Activated naive CD4-positive, alpha-beta T cell (primary cell): ENCODE measurements at places on chromosomes 13 and 19.

DNA sequence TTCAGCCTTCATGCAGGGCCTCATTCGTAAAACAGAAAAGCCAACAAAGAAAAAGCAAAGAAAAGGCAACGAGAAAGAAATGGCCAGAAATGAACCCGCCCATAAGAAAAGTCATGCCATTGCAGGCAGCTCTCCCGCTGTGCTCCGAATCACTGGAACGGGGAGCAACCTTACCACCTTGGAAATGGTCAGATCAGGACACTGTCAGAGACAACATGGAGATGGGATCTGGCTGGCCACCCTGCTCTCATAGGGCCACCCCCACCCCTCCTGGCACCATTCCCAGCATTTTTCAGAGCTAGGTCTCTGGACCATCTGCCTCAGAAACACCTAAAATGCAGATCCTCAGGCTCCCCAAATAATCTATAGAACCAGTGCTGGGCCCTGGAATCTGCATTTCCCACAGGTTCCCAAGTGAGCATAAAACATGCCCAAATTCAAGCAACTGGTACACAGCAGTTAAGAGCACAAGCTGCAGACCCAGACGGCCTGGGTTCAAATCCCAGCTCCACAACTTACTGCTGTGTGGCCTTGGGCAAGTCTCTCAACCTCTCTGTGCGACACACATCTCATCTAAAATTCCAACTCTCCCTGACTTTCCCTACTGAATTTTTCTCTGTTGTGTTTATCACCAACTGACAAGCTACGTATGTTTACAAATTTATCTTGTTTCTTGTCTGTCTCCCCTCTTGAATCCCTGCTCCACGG is 151.6 kb downstream of the IER2 start:
- DNase-seq = no peak

DNA sequence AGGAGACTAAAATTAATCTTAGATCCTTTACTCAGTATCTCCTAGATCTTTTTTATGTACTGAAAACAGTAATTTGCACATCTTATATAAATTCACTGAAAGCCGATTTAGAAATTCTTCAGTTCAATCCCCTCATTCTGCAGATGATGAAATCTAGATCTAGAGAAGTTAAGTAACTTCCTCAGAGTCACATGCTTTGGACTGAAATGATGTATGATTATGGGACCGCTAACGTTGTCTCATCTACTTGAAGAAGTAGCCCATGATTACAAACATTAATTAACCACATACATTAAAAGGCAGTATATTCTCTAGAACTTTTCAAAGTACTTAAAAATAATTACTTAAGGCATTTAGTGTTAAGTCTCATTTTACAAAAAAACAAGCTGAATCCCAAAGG is 37.8 kb downstream of the ELF1 start:
- DNase-seq = no peak

DNA sequence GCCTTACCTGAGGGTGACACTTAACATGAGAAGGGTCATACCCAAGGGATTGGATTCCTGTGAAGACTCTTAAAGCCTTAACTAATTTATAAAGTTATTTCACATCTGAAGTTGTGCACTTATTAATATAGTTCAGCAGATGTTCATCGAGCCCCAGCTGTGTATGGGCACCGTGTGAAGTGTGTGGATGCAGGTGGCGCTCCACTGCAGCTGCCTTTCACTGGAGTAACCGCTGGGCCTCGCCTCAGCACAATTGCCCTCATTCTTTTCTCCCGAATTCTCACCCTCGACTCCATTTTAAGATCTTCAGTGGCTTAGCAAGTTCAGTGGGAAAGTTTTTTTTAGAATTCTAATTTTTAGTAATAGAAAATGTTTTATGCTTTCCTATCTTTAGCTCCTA is 66.2 kb downstream of the DPY19L3 start:
- no peak for DNase-seq

- no peak for DNase-seq
These were observed 1.3 kb downstream of the TDRD12 start for GRCh38 chr19:32720936-32721250.

GRCh38 chr19:7704280-7705060 is 2.5 kb upstream of the FCER2 start:
- DNase-seq = no peak

DNA sequence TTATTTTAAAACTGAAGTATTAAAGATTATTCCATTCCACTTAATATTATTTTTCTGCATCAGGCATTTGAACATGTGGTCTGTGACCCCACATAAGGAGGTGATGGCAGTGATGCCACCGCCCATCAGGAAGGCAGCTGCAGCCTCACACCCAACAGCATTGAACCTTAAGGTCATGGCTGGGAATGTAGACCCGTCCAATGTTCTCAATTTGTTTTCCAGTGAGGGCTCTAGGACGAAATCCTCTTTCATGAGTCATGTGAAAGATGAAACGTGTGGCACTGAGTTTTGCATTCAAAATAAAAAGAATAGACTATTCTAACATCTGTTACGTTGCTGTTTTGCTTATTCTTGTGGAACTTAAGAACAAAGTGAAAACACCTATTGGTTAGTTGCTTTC is 74.5 kb upstream of the ANKRD10 start:
- no peak for DNase-seq

DNA sequence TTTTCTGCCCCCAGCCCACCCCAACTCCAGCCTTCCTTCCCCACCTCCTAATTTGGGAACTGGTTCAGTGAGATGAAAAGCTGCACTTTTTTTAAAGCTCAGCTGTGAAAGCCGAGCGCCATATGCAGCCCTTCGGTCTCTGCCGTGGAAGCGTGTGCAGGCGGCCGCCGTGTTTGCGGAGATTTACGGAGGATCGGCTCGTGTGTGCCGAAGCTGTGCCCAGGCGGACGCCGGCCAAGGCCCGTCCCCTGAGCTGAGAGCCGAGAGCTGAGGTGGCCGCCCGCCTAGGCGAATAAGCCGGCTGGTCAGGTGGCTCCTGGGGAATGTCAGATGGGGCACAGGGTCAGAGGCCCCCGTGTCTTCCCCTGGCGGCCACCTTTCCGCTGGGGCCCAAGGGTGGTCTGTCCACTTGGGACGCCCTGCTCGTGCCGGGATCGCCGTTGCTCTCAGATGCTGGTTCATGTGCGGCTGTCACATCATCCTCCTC is 78.7 kb downstream of the ZNF536 start:
- DNase-seq = no peak

GRCh38 chr13:109655611-109656010 is 130.8 kb downstream of the IRS2 start:
- DNase-seq = no peak

GRCh38 chr13:95382916-95383315 is 81.7 kb upstream of the ABCC4 start:
- DNase-seq = no peak

GRCh38 chr13:107712145-107712860 is 503.0 kb downstream of the LIG4 start:
- DNase-seq = no peak

DNA sequence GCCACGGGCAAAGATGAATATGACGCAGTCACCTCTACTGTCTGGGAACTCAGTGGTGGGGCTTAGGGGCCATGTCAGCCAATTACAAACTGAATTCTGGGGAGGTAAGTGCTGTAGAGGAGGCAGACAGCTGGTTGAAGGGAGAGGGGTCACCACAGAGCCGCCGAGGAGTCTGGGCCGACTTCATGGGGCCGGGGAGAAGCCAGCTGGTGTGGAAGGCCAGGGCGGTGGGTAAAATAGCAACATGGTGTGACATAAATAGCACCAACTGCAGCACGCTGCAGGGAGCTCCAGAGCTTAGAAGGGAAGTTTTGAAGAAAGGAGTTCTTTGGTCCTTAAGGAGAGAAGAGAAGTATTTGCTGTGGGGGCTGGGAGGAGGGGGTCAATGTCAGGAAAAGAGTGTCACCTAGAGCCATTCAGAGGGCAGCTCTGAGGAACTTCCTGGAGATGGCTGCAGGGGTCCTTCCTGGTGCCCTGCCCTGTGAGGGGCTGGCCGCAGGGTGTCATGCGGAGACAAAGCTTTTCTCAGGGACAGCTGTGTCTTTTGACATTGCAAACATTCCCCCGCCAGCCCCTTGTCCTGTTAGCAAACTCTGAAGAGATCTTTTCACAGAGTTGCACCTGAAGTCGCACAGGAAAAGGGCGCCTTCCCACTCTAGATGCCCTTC is 6.4 kb downstream of the METTL21C start:
- no peak for DNase-seq

DNA sequence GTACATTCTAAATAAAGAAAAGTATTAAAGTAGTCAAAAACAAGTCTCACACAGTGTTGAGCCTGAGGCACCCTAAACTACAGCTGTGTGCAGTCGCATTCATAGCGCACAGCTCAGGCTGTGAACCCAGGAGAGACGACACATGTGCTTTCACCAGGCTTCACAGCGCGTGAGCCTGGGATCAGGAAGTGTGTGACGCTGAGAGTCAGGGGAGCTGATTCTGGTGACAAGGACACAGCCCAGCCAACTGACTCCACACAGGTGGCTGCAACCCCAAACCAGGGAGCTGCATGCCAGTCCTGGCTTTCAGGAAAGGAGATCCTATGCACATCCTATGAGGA is 41.6 kb downstream of the COL4A1 start:
- no peak for DNase-seq

- DNase-seq = no peak
These were observed 22.4 kb upstream of the RGCC start for GRCh38 chr13:41434831-41435520.

DNA sequence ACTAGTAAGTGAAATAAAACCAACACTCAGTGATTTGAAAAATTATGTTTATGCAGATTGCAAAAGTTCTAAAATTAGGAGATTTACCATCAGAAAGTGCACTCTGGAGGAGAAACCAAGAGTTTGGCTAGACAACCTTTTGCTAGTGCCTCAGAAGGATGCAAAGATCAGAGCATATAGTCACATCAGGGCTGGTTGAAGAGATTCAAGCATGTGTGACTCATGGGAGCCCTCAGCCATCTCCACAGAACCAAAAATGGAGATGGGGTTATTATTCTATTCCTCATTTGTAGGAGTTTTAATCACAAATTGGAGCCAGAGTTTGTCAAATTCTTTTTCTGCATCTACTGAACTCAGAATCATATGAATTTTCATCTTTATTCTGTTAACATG is 32.9 kb upstream of the OXGR1 start:
- DNase-seq = no peak

GRCh38 chr13:113538689-113539058 is 45.9 kb upstream of the TFDP1 start:
- DNase-seq = no peak

GRCh38 chr19:13011653-13012389 is 16.5 kb downstream of the NFIX start:
- DNase-seq = no peak

DNA sequence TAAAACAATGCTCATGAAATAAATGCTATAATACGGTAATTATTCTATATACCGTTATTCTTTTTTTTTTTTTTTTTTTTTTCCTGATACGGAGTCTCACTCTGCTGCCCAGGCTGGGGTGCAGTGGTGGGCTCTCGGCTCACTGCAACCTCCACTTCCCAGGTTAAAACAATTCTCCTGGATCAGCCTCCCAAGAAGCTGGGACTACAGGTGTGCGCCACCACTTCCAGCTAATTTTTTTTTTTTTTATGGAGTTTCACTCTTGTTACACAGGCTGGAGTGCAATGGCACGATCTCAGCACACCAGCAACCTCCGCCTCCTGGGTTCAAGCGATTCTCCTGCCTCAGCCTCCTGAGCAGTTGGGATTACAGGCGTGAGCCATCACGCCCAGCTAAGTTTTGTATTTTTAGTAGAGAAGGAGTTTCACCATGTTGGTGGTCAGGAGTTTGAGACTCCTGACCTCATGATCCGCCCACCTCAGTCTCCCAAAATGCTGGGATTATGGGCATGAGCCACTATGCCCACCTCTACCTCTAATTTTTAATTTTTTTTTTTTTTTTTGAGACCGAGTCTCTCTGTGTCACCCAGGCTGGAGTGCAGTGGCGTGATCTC is 6.9 kb downstream of the PPP1R15A start:
- no peak for DNase-seq

GRCh38 chr19:49014123-49014869 is 2.6 kb downstream of the LHB start:
- no peak for DNase-seq

- no peak for DNase-seq
These were observed 130.2 kb downstream of the MIPEP start for GRCh38 chr13:23758798-23759527.

- no peak for DNase-seq
These were observed 532.1 kb downstream of the IRS2 start for GRCh38 chr13:109254274-109254673.

- no peak for DNase-seq
These were observed 7.1 kb upstream of the CIRBP start for GRCh38 chr19:1261798-1262622.

GRCh38 chr19:6925801-6926751 is 38.7 kb downstream of the ADGRE1 start:
- DNase-seq = no peak

DNA sequence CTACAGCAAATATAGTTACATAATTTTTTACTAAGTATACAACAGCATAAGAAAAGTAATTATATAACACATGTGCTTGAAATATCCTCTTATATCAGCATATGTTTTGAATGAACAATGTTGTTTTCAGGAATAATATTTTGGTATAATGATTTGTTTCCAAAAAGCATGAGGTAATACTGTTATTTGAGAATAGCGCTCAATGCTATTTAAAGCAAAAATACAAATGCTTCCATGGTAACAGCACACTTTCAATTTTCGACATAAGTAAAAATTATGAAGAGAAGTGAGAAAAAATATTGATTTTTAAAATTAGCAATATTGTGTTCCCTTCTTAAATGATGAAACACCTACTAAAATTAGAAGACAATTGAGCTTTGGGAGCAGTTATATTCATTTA is 715.9 kb upstream of the ATXN8OS start:
- DNase-seq = no peak

- DNase-seq = no peak
These were observed 17.2 kb downstream of the PKN1 start for GRCh38 chr19:14450168-14450874.

- DNase-seq = no peak
These were observed 6.1 kb upstream of the UPF3A start for GRCh38 chr13:114275304-114275703.
